ENCODE measurements at places on chromosomes 1 and 21. TPM values are rescaled to one million over a fixed set of nuclear protein-coding genes. Genes with fewer than 3 reads are reported as not detected.

- no peak for DNase-seq
These were observed 11.5 kb upstream of the HCRTR1 start for GRCh38 chr1:31605908-31606427.

DNA sequence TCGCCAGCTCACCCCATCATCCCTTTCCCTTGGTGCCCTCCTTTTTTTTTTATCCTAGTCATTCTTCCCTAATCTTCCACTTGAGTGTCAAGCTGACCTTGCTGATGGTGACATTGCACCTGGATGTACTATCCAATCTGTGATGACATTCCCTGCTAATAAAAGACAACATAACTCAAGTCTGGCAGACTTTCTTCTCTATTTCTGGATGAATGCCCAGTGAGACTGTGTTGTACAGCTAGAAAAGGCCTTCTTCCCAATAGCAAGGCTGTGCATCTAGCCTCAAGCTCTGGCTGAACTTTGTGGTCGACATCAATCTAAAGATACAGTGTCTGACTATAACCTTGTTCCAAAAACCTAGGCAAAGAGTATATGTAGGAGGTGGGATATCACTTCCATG is 6.4 kb downstream of the IL24 start:
- DNase-seq, result no peak

DNA sequence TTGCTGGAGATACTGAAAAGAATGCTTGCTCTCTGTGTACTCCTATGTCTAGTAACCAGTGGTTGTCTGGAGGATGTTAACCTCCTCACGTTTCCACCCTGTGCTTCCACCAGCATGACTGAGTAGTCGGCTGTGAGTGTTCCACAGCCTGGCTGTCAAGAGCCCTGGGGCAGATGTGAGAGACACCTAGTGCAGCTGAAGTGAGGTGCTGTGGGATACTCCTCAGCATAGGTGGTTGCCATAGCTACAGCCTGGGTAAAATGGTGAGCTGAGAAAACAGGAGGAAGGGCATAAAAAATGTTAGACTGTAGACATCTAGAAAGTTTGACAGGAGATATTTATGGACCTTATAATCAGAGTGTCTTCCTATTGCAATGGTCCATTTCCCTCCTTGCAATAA is 15.8 kb downstream of the IVL start:
- DNase-seq, result no peak

- DNase-seq, result no peak
These were observed 18.2 kb downstream of the SLC6A9 start for GRCh38 chr1:44012941-44013609.

- DNase-seq, result no peak
These were observed 121.1 kb downstream of the LACTBL1 start for GRCh38 chr1:22851517-22851916.

DNA sequence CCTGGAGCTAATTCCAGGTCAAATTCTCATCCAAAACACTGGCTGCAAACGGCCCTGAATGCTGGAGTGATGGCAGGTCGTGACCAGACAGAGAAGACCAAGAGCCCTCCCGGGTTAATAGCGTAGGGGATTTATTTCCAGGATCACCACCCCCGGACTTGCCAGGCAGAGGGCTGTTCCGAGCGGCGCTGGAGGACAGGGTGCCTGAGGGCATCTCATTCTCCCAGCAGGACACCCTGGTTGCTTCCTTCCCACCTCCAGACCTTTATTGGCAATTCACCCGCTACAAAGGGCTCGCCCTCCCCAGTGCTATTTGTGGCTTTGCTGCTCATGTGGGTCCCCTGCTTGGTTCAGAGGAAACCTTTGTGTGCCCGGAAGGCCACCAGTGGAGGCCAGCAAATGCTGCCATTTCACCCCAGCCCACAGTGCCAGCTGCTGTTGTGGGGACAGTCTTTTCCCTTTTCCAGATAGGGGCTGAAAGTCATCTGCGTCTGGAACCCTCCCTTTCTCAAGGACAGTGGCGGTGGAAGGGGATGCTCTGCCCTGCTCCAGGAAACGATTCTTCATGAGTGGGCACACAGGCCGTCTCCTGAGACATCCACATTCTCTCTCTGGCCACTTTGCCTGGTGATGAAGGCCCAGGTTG is 19.0 kb upstream of the C1orf174 start:
- no peak for DNase-seq

GRCh38 chr1:226119169-226119568 is 56.7 kb downstream of the H3-3A start:
- no peak for DNase-seq

GRCh38 chr1:166166329-166166697 is 488 bp downstream of the FAM78B start:
- DNase-seq, result no peak

DNA sequence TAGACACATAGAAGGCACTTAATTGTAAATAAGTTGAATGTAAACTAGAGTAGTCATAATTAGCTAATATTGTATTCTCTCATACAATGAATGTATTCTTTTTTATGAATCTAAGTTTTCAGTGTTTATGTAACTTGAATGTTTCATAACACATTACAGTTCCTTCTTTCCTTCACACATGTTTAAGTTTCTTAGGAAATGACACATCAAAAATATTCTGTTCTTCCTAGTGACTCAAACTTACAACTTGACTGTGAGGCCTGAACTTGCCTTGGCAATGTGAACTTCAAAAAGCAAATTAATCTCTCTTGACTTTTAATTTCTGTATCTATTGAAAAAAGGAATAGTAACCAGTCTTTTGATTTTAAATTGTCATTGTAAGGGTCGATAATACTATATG is 700.1 kb downstream of the KCNT2 start:
- no peak for DNase-seq

GRCh38 chr1:204529371-204529895 is 13.2 kb downstream of the MDM4 start:
- DNase-seq, result no peak

GRCh38 chr1:19762175-19762779 is 37.4 kb downstream of the TMCO4 start:
- DNase-seq, result no peak

DNA sequence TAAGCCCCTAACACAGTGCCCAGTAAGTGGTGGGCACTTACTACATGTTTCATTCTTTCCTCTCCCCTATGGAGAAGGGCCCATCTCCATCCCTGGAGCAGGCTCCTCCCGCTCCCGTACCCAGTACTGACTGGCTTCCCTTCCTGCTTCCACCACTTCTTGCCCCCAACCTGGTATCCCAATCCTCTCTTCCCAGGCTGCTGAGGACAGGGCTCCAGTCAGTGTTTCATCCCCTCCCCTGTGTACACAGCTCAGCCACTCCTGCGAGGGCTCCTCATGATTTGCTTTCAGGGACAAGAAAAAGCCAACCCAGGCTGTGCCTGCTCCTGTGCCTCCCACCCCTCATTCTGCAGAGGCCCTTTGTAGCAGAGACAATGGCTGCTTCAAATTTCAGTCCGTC is 20.8 kb upstream of the ETV3 start:
- no peak for DNase-seq

The RHBDL2 gene
- 0.74 TPM for total RNA-seq

The IFI44 gene
- total RNA-seq, result 16.2 TPM

The OR6F1 gene
- not detected for total RNA-seq
